ENCODE measurements at places on chromosomes 4 and X.

DNA sequence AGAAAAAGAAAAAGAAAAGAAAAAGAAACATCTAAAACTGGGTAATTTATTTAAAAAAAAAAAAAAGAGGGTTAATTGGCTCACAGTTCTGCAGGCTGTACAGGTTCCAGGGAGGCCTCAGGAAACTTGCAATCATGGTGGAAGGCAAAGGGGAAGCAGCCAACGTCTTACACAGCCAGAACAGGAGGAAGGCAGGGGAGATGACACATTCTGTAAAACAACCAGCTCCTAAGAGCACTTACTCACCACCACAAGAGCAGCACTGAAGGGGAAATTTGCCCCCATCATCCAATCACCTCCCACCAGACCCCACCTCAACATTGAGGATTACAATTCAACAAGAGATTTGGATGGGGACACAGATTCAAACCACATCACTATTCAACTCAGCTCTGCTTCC, 36.8 kb upstream of the TMEM184C start:
- DNase-seq, result no peak

- DNase-seq, result no peak
Observed at GRCh38 chrX:72475338-72475737, 97.3 kb downstream of the HDAC8 start.

DNA sequence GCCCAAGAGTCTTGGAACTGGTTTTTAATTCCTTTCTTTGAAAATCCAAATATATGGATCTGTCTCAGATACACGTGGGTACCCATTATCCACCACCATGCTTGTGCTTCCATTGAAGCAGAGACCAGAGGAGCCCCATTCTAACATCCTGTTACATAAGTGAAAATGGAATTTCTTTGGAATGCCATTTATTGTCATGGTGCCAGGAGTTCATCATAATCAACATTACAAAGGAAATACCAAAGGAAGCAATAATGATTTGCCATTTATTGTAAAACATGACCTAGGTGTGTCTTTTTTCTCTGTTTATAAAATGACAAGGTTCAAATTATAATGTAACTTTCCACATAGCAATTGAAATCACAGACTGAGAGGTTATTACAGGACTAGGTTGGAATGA, 61.7 kb downstream of the PALLD start:
- DNase-seq, result no peak

DNA sequence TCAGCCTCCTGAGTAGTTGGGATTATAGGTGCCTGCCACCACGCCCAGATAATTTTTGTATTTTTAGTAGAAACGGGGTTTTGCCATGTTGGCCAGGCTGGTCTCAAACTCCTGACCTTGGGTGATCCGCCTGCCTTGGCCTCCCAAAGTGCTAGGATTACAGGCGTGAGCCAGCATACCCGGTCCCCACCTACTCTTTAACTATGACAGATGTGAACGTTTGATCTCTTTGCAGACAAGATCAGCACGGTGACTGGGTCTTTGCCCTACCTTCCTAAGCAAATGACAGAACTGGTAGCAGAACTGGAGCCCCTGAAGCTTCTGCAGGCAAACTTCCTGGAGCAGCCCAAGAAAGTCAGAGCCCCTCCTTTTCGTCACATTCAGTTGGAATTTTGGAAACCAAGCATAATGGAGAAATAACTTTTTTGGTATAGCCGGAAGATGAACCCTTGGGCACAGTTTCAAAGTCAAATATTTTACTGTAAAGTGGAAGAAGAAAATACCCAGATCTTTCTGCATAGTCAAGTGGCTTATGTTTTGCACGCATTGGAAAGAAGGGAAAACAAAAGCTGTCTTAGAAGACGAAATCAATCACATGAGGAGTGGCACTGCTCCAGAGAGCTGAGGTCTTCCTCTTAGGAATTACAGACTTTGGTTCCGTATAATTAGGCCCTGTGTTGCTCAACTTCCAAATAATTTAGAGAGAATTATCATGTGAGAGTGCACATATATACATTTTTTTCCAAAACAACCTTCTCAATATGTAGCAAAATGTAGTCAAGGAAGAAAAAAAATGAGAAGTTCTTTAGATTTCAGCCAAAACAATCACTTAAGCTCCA, 90.6 kb downstream of the SORBS2 start:
- DNase-seq, result no peak

- no peak for DNase-seq
Observed at GRCh38 chr4:160835789-160836188, 1328.0 kb downstream of the FSTL5 start.

- no peak for DNase-seq
Observed at GRCh38 chrX:25573631-25574030, 557.9 kb upstream of the ARX start.

DNA sequence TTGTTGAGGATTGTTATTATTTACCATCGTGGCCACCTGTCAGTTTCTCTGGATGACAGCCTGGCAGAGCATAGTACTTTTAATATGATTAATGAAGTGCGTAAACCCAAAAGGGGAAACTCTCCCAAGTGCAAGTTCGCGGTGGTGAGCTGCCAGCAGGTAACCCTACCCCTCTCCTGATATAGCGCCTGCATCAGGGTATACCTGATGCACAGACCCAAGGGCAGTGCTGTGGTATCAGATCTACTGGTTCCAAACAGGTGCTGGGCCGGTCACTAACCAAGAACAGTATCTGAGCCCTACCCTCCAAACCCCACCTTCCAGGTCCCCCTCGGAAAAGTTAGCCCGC, 1.6 kb downstream of the RNF150 start:
- no peak for DNase-seq

GRCh38 chr4:40729555-40729954, 20.2 kb upstream of the NSUN7 start:
- no peak for DNase-seq

DNA sequence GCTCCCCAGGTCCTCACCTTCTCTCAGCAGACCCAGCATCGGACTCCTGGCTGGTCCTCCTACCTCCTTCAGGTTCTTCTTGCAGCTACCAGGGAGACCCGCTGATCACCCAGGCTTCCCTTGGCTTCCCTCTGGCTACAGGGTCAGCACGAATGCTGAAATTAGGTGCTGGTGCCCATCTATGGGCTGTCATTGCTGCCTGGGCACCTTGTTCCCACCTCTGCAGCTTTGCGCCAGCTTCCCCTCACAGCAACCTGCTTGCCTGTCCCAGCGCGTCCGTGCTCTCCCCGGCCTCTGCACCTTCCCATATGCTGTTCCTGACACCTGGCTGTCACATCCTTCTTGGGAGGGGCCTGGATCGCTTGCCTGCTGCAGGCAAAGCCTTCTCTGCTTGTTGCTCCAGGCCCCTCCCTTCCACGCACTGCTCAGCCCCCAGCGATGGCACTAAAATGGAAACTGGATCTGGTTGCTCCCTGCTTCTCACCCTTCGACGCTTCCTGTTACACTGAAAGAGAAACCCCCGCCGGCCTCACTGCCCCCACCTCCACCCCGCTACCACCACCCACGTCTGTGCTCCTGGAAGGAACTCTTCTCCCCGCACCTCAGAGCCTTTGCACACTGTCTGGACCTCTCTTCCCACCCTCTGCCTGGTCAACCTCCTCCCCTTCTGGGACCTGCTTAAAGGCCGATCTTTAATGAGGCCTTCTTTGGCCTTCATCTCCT, 22.2 kb downstream of the C4orf50 start:
- DNase-seq, result no peak

- DNase-seq, result no peak
Observed at GRCh38 chr4:171629182-171629581, 184.0 kb upstream of the GALNTL6 start.

Data from activated CD8-positive, alpha-beta memory T cell treated with anti-CD3 and anti-CD28 coated beads, Interleukin-2, amount 50 U/mL, for 4 hours (primary cell).